Right renal cortex interstitium (tissue), 3 donors: ENCODE measurements at places on chromosomes 7 and 10. TPM values are rescaled to one million over a fixed set of nuclear protein-coding genes. Genes with fewer than 3 reads are reported as not detected.
A peak's percentile ranks its signal among the peaks of the same experiment; 100 is the strongest.

Gene PRLHR
- not detected for polyA plus RNA-seq

- DNase-seq = no peak
Observed at GRCh38 chr10:29804025-29804852, 169.5 kb upstream of the SVIL start.

Gene SMARCD3
- 52.6 TPM for polyA plus RNA-seq

Gene COL26A1
- 22.8 TPM for polyA plus RNA-seq

Gene PWWP2B
- polyA plus RNA-seq = 5.0 TPM

DNA sequence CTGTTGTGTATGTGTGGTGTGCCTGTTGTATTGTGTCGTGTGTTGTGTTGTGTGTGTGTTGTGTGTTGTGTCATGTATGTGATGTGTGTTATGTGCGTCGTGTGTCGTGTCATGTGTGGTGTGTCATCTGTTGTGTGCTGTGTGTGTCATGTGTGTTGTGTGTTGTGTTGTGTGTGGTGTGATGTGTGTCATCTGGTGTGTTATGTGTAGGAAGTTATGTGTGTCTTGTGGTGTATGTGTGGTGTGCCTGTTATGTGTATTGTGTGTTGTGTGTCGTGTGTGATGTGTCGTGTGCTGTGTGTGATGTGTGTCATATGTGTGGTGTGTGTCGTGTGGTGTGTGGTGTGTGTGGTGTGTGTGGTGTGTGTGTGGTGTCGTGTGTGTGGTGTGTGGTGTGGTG is 145.2 kb downstream of the DNAJB6 start:
- no peak for DNase-seq

Gene MCM10
- polyA plus RNA-seq = 11.3 TPM

- DNase-seq = no peak
Observed at GRCh38 chr7:70325509-70326101, 727.3 kb downstream of the AUTS2 start.

DNA sequence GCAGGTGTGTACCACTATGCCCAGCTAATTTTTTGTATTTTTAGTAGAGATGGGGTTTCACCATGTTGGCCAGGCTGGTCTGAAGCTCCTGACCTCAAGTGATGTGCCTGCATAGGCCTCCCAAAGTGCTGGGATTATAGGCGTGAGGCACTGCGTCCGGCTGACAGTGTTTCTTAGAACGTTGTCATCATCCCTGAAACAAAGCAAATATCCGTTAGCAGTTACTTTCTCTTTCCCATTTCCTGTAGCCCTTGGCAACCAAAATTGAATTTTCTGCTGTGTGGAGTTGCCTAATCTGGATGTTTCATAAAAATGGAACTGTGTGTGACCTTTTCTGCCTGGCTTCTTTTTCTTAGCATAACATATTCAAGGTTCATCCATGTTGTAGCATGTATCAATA is 22.4 kb downstream of the ZNF33A start:
- no peak for DNase-seq

DNA sequence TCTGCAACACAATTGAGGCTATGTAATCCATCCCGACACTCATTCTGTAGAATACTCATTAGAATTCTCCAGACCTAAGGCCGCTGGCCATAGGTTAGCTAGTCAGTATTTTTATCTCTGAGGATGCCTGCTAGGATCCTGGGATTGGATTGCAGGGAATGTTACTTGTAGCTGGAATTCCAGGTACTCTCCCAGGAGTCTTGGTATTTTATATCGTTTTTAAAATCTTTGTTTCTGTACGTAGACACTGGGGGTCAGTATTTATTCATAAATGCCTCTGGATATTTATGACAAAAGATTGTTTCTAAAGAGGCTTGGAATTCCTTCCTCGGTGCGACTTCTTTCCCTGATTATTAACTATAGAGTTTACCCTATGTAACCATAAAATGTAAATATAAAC is 40.1 kb downstream of the BPGM start:
- no peak for DNase-seq

DNA sequence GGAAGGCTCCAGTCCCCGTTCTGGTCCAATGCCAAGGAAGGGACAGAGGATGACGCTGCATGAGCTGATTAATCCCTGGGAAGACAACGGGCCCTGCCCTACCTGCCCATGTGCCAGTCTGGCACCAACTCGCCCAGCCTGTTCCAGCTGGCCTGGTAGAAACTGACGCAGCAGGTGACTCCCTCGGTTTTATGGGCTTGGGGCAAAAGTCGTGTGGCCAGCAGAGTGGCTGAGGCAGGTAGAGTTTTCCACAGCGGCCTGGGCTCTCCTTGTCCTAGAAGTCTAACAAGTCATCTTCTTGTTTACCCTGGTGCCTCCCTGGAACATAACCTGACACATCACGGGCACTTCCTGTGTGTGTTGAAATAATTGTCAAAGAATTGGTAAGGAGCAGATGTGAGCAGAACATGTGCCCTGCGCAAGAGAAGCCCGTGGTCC is 20.4 kb upstream of the LMTK2 start:
- no peak for DNase-seq

Gene MLLT10
- 49.0 TPM for polyA plus RNA-seq

Gene FBH1
- 69.4 TPM for polyA plus RNA-seq

GRCh38 chr7:117872561-117873309 is 506 bp downstream of the CTTNBP2 start:
- DNase-seq = peak; percentile 30
